ENCODE measurements at places on chromosomes 13 and 19.

DNA sequence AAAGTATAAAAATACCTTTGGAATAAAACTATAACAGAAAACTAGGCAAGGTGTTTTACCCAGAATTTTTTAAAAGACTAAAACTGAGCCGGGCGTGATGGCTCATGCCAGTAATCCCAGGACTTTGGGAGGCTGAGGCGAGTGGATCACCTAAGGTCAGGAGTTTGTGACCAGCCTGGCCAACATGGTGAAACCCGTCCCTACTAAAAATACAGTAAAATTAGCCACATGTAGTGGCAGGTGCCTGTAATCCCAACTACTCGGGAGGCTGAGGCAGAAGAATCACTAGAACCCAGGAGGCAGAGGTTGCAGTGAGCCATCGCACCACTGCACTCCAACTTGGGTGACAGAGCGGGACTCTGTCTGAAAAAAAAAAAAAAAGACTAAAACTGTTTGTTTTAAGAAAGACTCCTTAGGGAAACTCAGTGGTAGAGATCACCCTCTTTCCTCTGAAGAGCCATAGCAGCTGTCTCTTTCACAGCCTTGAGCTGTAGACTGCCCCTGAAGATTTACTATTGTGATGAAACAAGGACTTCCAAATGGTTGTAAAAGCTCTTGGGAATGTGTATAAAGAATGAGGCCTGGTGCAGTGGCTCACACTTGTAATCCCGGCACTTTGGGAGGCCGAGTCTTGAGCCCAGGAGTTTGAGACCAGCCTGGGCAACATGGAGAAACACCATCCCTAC is 14.7 kb upstream of the KCTD4 start:
- DNase-seq = no peak

- peak; percentile 90 for DNase-seq
Measured at GRCh38 chr19:7533925-7534480, 1.5 kb upstream of the PNPLA6 start.

- DNase-seq = no peak
Measured at GRCh38 chr19:56085571-56086275, 35.4 kb downstream of the ZNF787 start.

- no peak for DNase-seq
Measured at GRCh38 chr19:18908917-18909619, 10.1 kb downstream of the COPE start.

- no peak for DNase-seq
Measured at GRCh38 chr19:53866865-53867224, 838 bp upstream of the MYADM start.
